ENCODE measurements at places on chromosomes 4 and X.

DNA sequence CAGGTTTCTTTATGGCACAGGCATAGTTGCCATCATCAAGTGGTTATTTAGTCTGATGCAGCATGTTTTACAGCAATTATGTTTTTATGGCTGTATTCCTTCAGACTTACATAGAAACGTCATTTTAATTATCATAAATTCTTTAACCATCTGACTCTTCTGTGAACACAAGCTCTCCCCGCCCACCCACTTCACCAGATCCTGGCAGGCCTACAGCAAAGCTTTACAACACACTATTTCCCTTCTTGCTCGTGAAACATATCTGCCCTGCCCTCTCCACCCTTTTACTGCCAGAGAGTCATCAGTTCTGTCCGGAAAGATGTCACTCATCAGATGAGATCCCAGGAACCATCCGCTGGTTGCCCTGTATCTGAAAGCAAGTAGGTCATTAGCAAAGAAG lies 120.5 kb downstream of the HS6ST2 start:
- DNase-seq = no peak

DNA sequence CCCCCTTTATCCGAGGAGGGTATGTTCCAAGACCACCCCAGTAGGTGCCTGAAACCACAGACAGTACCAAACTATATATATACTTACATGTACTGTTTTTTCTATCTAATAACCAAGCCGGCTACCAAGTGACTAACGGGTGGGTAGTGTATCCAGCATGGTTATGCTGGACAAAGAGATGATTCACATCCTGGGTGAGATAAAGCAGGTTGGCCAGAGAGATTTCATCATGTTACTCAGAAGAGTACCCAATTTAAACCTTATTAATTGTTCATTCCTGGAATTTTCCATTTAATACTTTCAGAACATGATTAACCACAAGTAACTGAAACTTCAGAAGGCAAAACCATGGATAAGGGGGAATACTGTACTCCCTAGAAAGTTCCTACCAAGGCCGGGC lies 46.5 kb downstream of the RFC1 start:
- no peak for DNase-seq

DNA sequence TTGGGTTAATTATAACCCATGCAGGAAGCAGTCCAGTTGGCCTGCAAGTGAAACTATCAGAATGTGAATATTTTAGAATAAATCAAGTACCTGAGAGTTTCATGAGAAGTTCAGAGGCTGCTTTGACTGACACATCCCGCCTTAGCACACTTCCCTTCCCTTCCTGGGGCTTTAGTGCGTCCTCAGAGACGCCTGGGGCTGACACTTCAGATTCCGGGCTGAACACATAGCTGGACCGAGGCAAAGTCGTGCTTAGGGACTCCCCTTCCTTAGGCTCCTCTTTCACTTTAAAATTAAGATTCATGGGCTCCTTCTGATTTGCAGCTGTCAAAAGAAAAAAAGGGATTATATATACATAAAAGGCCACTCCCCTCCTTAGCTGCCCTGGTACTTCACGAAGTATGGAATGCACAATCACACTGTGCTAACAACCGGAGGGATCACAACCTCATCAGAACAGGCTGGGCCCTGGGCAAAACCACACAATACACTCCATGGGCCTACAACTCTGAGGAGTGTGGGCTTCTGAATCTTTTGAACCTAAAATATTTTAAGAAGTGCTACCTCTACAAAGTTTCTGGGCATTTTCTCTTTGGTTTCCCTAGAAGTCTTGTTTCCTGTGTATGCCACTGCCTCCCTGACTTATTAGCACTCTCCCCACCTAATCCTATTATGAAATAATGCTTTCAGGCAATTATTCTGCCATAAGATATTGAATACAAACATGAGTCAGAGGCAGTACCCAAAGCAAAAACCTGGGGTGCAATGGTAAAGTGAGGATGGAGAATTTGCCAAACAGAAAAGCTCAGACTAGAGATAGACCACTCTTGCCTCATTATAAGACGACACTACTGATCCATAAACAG lies 68.2 kb downstream of the ZNF827 start:
- DNase-seq = no peak

DNA sequence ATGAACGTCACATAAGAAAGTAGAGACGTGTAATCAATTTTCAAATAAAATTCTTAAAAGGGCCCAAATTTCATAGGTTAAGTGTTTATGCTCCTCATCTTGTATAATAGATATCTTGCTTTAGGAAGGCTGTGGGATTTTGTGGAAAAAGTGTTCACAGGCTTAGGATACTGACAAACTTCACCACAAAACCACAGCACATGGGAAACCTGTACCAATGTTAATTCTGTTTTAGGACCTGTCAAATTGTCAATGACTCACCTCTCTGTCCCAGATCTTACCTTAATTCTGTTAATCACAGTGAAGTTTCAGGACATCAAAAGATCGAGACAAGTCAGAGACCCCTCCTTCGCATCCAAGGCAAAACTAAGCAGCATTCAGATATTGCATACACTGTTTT lies 24.2 kb downstream of the FGFBP1 start:
- DNase-seq = no peak

DNA sequence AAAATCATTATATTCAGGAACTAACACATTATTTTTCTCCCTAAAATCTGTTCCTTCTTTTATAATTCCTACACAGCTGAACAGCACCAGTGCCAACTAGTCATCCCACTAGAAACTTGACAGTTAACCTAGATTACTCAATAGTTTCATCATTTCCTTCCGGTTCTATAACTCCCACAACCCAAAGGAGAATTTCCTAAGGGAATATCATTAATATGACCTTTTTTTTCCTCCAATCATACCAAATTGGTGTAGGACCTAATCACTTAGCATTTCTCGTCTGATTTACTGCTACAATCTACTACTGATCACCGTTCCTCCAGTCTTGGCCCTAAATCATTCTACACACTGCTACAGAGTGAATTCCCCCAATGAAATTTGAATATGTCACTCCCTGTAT lies 45.9 kb downstream of the WDFY3 start:
- DNase-seq = no peak

GRCh38 chrX:128897621-128898020 lies 625.7 kb downstream of the SMARCA1 start:
- no peak for DNase-seq

GRCh38 chr4:8705161-8706145 lies 112.9 kb downstream of the CPZ start:
- DNase-seq = no peak

DNA sequence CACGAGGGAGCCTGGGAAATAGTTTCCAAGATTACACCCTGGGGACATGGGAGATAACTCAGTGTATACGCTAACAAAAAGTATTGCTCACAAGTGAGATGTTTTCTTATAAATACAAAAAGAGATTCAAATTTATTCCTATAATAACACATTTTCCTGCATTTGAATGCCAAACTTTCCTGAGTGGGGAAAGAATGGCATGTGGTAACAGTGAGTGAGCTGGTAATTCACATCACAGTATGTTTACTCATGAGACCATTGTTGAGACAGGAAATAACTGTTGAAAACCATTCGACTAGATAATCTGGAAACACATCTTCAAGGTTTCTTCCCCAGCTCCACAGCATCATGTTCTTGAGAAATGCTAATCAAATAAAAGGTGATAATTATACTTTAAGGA lies 109.1 kb downstream of the TASL start:
- DNase-seq = no peak

DNA sequence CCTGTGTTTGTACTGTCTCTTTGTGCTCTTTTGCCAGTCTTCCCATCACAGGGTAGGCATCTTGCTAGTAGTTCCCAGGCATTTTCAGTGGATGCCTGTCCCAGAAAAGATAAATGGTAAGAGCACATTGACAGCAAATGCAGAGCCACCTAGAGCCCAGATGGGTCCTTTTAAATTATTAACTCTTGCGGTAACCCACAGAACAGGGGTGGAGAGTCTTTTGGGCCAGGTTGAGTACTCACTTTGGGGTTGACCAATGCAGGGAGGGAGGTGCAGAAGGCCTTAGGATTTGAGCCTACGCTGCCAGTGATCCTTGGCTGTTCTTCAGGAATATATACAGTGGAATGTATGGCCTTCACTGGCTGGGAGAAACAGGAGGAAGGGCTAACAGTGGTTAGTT lies 173.8 kb downstream of the MSN start:
- no peak for DNase-seq

GRCh38 chr4:7768736-7769135 lies 170.9 kb downstream of the AFAP1 start:
- no peak for DNase-seq

GRCh38 chr4:3193531-3194203 lies 55.3 kb upstream of the MSANTD1 start:
- no peak for DNase-seq

Data from stimulated activated CD4-positive, alpha-beta T cell treated with anti-CD3 and anti-CD28 coated beads, Interleukin-1b, Interleukin-23, amount 100 ng/mL, for 1 hour (primary cell).